GM12891 (cell line): ENCODE measurements at places on chromosomes 13 and 19.

DNA sequence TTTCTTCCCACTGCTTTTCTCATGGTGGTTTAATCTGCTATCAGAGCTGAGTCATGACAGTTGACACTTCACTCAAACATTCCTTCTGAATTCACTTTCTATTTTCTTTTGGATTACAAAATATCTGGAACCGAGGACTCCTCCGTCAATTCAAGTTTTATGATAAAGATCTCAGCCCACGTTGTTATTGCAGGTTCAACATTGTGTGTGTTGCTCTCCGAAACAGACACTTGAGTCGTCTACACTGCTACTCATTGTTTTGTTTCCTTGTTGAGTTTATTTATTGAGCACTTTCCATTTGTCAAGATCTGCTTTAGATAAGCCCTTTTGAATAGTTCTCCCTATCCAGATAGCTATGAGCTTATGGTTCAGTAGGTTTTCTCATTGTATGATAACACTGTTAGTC is 636.1 kb upstream of the GPC6 start:
- no peak for DNase-seq

DNA sequence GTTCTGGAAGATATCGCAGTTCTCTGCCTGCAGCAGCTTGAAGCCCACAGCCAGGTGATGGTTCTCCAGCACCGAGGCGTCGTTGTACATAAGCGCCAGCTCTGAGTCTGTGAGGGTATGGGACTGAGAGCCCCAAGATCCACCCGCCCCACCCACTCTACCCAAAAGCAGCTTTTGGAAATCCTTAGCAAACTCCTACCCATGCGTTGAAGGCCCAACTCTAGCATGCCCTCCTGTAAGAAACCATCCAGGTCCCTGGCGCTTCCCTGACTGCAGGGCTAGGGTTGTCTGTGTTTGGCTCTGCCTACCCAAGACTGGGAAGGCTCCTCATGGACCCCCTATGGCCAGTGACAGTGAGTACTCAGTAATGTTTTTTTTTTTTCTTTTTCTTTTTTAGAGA is 9.4 kb downstream of the PDE4C start:
- DNase-seq: no peak

GRCh38 chr19:41944336-41944735 is 14.8 kb downstream of the RABAC1 start:
- DNase-seq: no peak

- no peak for DNase-seq
These were observed 2.2 kb upstream of the TNFSF9 start for GRCh38 chr19:6528544-6529121.

DNA sequence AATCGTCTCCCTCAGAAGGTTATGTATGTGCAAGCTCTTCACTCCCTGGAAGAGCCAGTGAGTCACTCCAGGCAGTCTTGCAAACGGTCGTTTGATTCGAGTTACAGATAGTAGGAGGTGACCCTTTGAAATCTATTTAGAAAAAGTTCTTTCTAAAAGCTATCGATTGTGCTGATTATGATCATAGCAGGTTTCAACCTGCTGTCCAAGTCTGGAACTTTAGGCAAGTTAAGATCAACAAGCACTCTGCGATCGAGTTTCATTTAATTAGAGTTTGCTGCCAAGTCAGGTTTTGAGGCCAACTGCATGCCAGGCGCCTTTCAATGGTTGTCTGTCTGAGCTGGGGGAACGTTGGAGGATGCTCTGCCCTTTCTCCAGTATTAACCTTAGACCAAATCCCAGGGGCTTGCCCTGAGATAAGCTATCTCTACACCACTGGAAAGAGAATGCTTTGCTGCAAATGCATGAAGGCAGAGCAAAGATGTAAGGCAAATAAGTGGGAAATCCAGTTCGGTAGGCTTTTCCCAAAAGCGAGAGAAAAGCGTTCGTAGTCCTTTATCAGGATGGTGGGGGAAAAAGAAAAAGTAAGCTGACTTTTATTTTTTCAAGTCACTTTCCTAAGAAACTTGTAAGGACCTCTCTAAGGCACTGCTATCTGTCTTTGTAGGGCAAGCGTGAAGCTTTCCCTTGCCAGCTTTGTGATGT is 287.5 kb downstream of the ATP8A2 start:
- DNase-seq: no peak

DNA sequence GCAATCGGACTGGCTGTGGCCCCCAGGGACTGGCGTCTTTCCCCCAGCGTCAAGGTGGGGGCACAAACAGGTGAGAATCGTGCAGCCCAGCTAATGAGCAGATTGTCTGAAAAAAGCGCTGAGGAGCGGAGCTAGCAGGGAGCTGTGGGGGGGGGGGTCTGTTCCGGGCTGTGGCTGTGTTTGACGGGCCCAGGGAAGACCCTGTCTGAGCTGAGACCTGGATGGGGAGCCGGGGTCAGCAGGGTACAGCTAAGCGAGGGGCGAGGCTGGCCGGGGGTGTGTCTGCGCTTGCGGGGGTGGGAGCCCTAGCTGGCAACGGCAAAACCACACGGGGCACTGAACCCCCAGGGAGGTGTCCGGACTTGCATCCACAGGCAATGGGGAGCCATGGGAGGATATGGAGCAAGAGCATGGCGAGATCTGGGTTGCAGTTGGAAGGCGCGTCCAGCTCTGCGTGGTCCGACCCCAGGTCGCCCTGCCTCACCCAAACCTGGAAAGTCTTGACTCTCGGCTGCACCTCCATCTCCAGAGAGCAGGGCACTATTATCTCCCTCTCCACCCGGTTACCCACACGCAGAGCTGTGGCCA is 4.6 kb downstream of the LINGO3 start:
- DNase-seq: no peak

- DNase-seq: no peak
These were observed 435.9 kb upstream of the SGCG start for GRCh38 chr13:22744688-22745452.

DNA sequence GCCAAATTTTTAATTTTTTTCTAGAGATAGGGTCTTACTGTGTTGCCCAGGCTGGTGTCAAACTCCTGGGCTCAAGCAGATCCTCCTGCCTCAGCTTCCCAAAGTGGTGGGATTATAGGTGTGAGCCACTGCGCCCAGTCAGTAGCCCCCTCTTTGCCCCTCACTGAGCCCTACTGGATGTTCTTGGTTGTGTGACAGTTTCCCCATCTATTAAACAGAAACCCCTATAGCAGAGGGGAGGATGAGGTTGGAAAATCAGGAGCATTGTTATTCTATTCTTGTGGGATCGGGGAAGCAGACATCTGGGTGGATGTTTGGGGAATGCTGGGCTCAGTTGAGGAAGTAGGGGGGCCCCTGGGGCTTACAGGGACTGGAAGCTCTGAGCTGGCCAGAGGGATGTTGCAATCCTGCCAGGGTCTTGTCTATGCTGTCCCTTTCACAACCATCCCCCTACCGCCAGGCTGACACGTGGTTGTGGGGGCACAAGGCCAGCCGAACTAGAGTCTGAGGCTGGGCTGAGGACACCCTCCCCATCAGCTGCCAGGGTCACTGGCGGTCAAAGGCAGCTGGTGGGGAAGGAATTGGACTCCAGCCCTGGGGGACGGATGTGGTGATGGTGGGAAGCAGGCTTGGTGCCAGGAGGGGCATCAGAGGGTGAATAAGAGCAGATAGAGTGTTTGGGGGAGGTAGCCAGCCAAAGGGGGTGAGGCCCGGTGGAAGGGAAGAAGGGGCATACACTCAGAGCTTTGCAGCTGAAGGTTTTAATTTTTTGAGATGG is 10.9 kb downstream of the APOC1 start:
- DNase-seq: no peak

- no peak for DNase-seq
These were observed 79.2 kb upstream of the SCEL start for GRCh38 chr13:77456271-77456670.

DNA sequence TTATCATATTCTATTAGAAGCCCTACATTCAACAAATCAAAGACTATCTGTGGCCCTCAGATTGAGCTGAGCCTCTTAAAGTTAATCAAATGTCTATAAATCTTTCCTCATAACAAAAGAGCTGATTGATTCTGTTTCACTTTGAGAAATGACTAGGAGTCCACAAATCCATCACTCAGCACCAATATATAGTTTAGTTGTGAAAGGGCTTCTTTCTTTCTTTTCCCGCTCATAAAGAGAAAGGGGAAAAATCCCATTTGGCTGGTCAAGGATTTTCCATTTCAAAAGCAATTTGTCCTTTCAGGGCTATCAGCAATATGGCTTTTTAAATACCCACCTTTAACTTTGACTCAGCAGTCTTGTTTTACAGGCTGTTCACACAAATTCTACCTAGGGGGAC is 408.5 kb upstream of the PCDH20 start:
- DNase-seq: no peak

- DNase-seq: no peak
These were observed 334.2 kb downstream of the KLF12 start for GRCh38 chr13:73800011-73800410.

DNA sequence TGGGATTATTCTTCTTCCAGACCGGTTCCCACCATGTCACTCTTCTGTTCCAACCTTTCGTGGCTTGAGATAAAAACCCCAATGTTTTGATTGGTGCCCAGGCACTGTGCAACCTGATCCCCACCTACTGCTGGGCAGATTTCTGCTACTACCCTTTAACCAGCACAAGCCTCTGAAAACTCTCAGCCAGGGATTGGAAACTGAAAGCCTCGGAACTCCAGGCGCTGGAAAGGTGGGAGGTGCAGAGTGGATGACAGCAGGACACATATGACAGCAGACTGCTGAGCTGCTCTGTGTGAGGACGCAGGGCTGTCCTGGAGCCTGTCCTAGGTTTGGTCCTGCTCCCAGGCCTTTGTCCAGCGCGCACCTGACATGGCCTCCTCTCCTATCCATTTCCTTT is 68.5 kb upstream of the GTF3A start:
- DNase-seq: no peak

GRCh38 chr19:41552558-41552957 is 23.4 kb upstream of the CEACAM21 start:
- no peak for DNase-seq
